Lung (tissue), 17 donors: ENCODE measurements at places on chromosomes 1 and 21. TPM values are rescaled to one million over a fixed set of nuclear protein-coding genes. Genes with fewer than 3 reads are reported as not detected.
A peak's percentile ranks its signal among the peaks of the same experiment; 100 is the strongest.

The BTG2 gene
- polyA plus RNA-seq = 95.4 TPM

- DNase-seq = no peak
Measured at GRCh38 chr1:15513919-15514318, 10.1 kb downstream of the CASP9 start.

DNA sequence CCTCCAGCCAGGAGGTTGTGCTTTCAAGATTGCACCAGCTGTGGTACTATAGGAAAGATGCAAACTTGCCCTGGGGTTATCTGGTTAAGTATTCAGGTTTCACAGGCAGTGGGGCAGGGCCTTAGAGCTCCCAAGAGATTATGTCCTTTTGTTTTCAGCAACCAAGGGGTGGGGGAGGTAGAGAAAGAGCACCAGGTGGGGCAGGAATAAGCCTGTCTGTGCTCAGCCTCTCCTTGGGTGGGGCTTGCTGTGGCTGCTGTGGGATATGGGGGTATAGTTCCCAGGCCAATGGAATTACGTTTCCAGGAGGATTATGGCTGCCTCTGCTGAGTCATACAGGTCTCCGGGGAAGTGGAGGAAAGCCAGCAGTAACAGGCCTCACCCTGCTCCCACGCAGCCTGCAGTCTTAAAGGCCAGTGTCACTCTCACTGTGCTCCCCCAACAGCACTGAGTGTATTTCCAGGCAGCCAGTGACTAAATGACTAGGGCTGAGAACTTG lies 508.6 kb downstream of the RWDD3 start:
- no peak for DNase-seq

- DNase-seq = no peak
Measured at GRCh38 chr1:54221113-54221834, 21.3 kb downstream of the MRPL37 start.

The PPFIA4 gene
- 0.30 TPM for polyA plus RNA-seq

- no peak for DNase-seq
Measured at GRCh38 chr21:37724201-37724600, 192.1 kb downstream of the KCNJ6 start.

GRCh38 chr1:213131851-213132655 lies 81.0 kb downstream of the RPS6KC1 start:
- no peak for DNase-seq

DNA sequence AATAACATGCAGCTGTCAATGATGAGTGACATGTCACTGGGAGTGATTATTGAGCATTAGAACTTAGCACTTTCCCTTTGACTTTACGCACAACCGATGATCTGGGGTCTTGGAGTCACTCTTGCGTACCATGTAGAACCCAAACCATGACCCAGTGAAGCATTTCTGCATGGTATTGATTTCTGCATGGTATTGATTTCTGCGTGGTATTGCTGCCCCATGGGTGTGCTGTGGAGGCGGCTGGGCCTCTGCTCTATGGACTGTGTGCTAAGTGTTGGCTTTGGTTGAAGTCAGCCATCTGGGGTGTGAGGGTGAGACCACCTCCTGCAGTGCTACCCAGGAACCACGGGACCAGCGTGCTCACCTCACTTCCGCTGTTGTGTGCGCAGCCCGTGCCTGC lies 98.0 kb downstream of the ADARB1 start:
- DNase-seq = no peak

DNA sequence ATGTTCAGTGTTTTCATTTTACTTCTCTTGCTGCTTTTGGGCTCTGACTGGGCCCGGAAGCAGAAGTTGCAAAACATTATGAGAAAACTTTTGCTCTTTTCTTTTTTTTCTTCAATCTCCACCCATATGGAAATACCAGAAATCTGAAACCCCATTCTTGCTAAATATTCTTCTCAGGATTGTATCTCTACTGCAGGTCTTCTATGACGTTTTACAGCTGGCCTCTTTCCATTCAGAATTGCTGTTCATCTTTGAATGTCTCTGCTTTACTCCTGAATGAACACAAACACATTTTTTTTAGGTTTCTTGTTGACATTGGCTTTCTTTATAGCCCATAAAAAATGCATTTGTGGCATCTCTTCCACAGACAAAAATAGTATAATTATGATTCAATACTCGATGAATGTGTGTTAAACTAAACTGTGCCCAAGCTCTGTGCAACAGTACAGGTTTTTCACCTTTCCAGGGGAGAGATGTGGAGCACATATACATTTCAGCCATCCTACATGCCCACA lies 18.8 kb downstream of the PTPRC start:
- peak; percentile 48 for DNase-seq

- DNase-seq = peak; percentile 14
Measured at GRCh38 chr1:202255343-202255742, 61.7 kb downstream of the LGR6 start.

The IFI44L gene
- polyA plus RNA-seq = 3.3 TPM

- DNase-seq = no peak
Measured at GRCh38 chr1:226195144-226195543, 8.6 kb upstream of the ACBD3 start.

DNA sequence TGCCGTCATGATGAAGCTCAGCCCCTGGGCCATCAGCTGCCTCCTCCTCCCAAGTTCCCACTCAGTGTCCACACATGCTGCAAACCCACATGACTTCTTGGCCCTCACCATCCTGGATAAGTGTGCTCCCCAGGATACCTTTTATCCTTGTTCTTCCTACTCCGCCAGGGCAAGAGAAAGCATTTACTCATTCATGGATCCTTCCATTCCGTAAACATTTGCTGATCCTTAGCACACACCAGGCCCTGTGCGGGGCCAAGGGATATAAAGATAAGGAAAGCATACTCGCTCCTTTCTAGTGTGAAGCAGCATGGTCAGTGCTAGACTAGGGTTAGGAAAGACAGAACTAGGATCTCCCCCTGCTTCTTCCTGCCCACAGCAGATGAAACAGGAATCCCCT lies 122.1 kb upstream of the HMGB4 start:
- DNase-seq = no peak

GRCh38 chr1:9078015-9078751 lies 8.7 kb upstream of the SLC2A5 start:
- DNase-seq = no peak

The ATP6V1G3 gene
- polyA plus RNA-seq = not detected

The RGS8 gene
- polyA plus RNA-seq = 0.02 TPM

The FCGR3B gene
- 79.0 TPM for polyA plus RNA-seq

DNA sequence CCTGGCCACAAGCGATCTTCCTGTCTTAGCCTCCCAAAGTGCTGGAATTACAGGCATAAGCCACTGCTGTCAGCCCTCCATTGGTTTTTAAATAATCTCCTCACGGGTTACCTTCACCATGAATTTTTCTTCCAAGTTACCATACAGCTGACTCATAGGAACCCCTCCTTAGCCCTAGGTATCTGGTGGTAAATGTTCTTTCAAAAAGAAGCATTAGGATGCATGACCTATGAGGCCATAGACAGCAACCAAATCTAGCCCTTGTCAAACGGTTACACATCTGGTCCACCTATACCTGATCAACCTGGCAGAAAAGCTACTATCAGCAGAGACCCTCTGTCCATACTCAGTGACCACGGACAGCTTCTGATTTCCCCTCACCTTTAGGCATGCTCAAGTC lies 12.7 kb upstream of the DEGS1 start:
- DNase-seq = no peak

- DNase-seq = no peak
Measured at GRCh38 chr1:218959784-218960183, 213.9 kb upstream of the LYPLAL1 start.

GRCh38 chr21:17351766-17352165 lies 161.1 kb upstream of the CXADR start:
- no peak for DNase-seq
